ENCODE measurements at places on chromosomes 2 and 18.

- DNase-seq: no peak
Observed at GRCh38 chr2:209872675-209873074, 101.0 kb downstream of the UNC80 start.

GRCh38 chr2:32249731-32250236, 14.9 kb downstream of the NLRC4 start:
- DNase-seq: no peak

DNA sequence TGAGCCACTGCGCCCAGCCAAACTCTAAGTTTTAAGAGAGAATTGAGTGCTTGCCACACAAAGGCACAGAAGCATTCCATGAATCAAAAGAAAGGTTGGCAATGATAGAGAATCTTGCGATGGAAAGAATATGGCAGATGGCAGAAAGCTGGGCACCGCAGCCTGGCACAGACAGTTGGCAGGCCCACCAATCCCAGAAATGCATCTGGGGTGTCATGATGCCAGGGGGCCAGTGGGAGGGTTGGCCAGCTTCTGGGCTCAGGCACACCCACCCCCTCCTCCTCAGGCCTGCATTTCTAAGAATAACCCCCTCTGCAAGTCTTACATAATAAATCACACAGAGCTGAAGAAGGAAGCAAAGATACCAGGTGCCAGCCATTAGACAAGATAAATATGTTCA, 19.6 kb downstream of the ZNF2 start:
- DNase-seq: no peak

GRCh38 chr2:21890041-21890440, 766.3 kb downstream of the TDRD15 start:
- no peak for DNase-seq

- DNase-seq: no peak
Observed at GRCh38 chr2:106163948-106164545, 30.1 kb downstream of the UXS1 start.

GRCh38 chr2:233435436-233436190, 81.3 kb downstream of the DGKD start:
- no peak for DNase-seq

- no peak for DNase-seq
Observed at GRCh38 chr18:37702841-37703240, 137.2 kb upstream of the CELF4 start.

DNA sequence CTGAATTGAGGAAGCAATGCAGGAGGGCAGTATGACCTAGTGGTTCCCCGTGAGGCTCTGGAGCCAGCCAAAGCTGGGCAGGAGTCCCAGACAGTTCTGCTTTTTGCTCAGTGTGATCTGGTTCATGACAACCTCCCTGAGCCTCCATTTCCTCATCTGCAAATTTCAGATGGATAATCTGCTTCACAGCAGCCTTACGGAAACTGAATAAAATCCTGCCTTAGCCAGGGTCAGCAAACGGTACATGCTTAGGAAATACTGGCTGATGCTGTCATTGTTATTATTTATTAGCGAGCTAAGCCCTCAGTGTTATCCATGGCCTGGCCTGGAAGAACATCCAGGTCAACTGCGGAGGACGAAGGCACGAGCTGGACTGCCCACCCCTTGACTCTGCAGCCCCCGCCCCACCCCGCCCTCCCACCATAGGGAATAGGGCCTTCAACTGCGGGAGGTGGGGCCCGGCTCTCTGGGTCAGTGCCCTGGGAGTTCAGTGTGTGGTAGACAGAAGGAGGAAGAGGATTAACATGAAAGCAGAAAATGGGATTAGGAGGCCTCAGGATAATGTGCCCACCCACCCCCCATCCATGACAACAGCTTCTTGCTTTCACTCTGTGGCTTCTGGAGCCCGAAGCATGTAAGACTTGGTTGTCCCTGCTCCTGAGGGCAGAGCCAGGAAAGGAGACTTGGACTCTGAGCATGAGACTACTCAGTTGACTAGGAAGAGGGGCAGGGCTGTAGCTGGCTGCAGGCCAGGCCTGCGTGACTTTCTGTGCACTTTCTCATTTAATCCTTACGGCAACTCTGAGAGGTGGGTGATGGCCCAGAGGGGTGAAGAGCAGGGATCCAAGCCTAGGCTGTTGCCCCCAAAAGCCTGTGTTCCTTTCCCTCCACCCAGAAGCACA, 13.1 kb downstream of the PKDCC start:
- DNase-seq: no peak

DNA sequence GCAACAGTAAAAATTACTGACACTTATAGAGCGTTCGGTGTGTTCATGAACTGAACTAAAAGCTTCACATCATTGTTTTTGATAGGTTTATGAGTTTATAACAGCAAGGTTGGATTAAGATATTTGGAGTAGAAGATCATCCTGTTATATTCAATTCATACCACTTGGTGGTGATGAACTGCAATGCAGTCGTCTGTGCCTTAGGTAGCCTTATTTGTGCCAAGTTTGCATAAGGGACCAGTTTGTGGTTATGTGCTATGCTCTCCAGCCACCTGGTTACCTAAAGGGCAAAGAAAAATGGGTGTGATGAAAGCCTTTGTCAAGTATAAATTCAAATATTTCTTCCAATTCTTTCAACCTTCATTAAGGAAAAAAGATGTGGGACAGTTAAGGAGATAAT, 150.9 kb upstream of the KCNH7 start:
- peak; percentile 56 for DNase-seq

DNA sequence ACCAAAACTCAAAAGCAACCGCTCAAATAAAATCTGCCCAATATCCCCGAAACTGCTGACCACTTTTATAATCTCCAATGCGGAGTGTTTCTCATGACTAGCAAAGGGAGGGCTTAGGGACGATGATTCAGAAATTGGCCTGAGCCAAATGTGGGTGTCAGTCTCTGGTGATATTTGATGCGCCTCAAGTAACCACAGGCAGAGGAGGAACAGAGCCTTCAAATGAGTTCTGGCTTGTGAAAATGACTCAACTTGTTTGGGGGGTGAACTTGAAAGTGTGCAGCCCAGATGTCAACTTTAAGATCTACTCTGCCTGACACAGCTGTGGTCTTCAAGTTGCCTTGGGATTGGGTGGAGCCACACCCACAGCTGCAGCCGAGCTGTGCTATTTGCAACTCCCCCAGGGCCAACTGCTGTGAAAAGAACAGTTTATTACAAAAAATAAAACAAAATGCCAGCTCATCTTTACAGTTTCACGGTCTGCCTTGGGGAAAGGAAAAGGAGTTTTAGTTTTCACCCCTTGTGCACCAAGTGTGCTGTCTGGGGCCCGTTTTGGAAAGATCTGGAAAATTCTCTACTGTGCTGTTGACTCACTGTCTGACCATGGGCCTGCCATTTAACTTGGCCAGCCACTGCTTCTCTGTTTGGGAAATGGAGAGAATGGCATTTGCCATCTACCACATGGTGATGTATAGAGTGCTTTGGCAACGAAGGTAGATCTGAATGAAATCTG, 222.1 kb downstream of the MTX2 start:
- no peak for DNase-seq

DNA sequence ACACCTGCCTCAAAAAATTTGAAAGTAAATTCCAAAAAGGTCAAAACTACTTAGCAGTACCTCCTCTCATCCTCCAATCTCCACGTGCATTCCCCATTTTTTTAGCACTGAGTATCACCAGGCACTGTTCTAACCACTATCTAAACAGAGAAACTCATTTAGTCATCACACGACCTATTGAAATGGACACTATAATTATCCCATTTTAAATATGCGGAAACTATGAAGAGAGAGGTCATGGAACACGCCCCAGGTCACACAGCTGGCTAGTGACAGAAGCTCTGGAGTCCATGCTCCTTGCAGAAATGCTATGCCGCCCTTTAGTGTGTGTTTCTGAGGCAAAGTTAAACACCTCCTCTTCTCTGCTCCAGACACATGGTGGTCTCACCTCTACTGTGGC, 99.5 kb downstream of the CABYR start:
- DNase-seq: no peak

DNA sequence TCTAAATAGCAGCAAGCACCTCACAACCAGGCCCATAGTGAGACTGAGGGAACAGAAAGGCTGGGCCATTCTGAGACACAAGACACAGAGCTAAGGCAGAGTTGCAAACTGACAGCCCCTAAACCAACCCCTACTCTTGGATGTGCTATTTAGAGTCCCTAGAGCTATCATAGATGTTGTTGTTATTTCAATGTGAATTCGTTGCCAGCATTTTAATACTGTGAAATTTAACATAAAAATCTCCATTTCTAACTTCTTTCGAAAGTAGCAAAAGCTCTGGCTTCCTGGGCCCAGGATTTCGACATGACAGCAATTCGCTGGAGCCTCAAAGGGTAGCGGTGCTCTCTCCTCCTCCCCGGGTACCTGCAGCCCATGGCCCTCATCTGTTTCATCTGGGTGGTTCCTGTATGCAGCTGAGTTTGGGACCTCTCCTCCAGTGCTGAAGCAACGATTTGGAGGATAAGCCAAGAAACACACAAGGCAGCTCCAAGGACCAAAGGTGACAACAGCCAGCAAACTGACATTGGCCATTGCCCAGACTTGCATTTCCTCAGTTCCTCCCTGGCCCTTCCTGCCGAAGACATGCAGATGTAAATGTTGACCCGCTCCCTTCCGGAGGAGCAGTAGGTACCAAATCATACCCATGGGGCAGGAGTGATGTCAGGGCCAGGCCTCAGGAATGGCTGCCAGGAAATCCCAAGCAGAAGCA, 254.4 kb upstream of the NCKAP5 start:
- no peak for DNase-seq

GRCh38 chr2:48531141-48531648, 1.2 kb downstream of the STON1 start:
- DNase-seq: peak; percentile 19

GRCh38 chr2:38981003-38981669, 91.5 kb downstream of the ARHGEF33 start:
- no peak for DNase-seq

- no peak for DNase-seq
Observed at GRCh38 chr18:25825056-25825455, 265.4 kb downstream of the SS18 start.

GRCh38 chr18:39746201-39746600, 2180.6 kb upstream of the CELF4 start:
- no peak for DNase-seq

- DNase-seq: no peak
Observed at GRCh38 chr2:10561288-10562035, 113.3 kb upstream of the ODC1 start.

DNA sequence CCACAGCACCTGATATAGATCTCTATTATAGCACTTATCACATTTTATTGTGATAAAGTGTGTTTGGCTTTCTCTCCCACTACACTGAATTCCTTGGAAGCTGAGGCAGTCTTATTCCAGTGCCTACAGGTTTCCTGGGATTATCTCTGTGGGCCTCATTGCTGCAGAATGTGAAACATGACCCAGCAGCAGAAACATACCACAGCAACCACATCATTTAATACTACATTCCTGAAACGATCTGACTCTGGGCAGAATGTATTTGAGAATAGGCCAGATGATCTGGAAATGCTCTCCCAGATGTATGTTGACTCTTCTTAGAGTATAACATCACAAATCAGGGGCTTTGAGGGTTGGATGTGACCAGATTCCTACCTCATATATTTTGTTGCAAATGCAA, 323.5 kb upstream of the TANK start:
- no peak for DNase-seq

DNA sequence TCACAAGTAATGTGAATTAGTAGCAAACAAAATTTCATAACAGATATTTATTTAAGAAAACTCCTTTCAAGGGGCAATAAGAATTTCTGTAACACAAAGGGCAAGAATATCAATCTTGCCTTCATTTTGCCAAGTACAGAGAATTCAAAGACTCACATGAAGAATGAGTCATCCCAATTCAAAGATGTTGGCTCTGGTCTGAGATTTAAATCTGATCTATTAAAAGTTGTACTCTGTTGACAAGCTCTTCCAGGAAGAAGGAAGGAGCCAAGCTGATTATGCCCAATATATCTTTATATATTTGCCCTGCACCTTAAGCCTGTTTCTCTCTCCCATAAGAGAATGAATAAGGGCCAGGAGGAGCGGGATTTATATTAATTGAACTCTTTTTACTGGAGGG, 55.9 kb upstream of the RPE start:
- no peak for DNase-seq

- DNase-seq: no peak
Observed at GRCh38 chr2:174777347-174778084, 13.2 kb upstream of the CHRNA1 start.

- peak; percentile 99 for DNase-seq
Observed at GRCh38 chr2:5691985-5692529, at the start of gene SOX11. Gene SOX11 (plus strand): TSS chr2:5692384. CDS start chr2:5692722, 338 bp downstream.

GRCh38 chr2:19899985-19900930, 1.5 kb downstream of the TTC32 start:
- DNase-seq: no peak

- DNase-seq: peak; percentile 41
Observed at GRCh38 chr2:167293172-167293781, 405.0 kb downstream of the XIRP2 start.

GRCh38 chr2:241774419-241775222, 2.0 kb upstream of the GAL3ST2 start:
- peak; percentile 81 for DNase-seq

DNA sequence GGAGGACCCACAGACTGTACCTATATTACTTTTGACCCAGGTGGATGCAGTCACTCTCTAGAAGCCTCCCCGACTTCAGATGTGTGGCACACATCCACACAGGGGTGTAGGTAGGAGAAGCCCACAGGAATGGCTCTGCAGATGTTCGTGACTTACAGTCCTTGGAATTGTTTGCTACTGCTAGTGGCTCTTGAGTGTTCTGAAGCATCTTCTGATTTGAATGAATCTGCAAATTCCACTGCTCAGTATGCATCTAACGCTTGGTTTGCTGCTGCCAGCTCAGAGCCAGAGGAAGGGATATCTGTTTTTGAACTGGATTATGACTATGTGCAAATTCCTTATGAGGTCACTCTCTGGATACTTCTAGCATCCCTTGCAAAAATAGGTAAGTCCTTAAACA, 605 bp downstream of the SLC9A4 start:
- DNase-seq: no peak

GRCh38 chr2:189082376-189082975, 97.1 kb downstream of the COL5A2 start:
- no peak for DNase-seq

DNA sequence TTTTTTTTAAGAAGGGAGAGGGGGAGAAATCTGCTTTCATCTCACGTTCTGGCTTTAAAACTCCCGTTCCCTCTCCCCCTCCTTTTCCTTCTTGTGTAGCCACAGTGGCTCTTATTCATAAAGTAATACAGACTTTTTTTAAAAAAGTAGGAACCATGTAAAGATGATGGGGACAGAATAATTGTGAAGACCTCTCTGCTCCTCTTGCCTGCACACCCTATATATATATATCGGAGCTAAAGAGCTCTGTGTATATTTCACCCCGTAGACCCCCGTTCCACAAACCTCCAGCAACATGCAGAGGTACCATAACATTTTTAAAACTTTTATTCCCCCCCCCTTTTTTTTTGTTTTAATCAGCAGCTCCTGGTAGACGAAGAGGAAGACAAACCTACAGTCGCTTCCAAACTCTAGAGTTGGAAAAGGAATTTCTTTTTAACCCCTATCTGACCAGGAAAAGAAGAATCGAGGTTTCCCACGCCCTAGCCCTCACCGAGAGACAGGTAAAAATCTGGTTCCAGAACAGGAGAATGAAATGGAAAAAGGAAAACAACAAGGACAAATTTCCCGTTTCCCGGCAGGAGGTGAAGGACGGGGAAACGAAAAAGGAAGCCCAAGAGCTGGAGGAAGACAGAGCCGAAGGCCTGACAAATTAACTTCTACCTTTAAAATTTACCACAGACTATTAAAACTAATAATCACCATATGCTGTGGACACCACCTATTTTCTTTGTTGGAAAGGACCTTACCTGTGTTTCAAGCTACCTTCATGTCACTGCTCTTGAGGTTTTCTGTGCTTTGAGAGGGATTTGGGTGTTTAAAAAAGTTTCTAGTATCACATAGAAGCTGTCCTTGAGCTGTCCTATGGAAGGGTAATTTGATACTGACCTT, 1.7 kb downstream of the HOXD8 start:
- no peak for DNase-seq

GRCh38 chr2:189402932-189403331, 38.3 kb upstream of the WDR75 start:
- no peak for DNase-seq
